Muscle of arm (tissue), 14 donors: ENCODE measurements at places on chromosomes 12 and 14. TPM values are rescaled to one million over a fixed set of nuclear protein-coding genes. Genes with fewer than 3 reads are reported as not detected.

PPP1R3E gene
- 26.7 TPM for polyA plus RNA-seq

KRT4 gene
- polyA plus RNA-seq: not detected

CAND1 gene
- 105 TPM for polyA plus RNA-seq

EGLN3 gene
- polyA plus RNA-seq: 67.4 TPM

IFI27 gene
- 3.8 TPM for polyA plus RNA-seq

CCDC88C gene
- 14.4 TPM for polyA plus RNA-seq

WDR20 gene
- polyA plus RNA-seq: 30.5 TPM

ADAM21 gene
- polyA plus RNA-seq: 0.29 TPM

OASL gene
- not detected for polyA plus RNA-seq

MAPK1IP1L gene
- polyA plus RNA-seq: 57.4 TPM

LMNTD1 gene
- not detected for polyA plus RNA-seq

AKAP3 gene
- 0.86 TPM for polyA plus RNA-seq

B4GALNT1 gene
- polyA plus RNA-seq: 3.6 TPM
